Cardiac muscle cell (in vitro differentiated cells and primary cell): ENCODE measurements at places on chromosomes 13 and 19. TPM values are rescaled to one million over a fixed set of nuclear protein-coding genes. Genes with fewer than 3 reads are reported as not detected.

ZNF865 gene
- polyA plus RNA-seq: 1.9 and 2.6 TPM in 2 replicates

SLITRK6 gene
- polyA plus RNA-seq: 0.07 TPM in 1 of 2 replicates, not detected in the other

C19orf44 gene
- 5.1 and 7.6 TPM in 2 replicates for polyA plus RNA-seq

THSD1 gene
- not detected in 2 replicates for polyA plus RNA-seq
